HuH-7 (cell line): ENCODE measurements at places on chromosomes 6 and 20.
A peak's percentile ranks its signal among the peaks of the same experiment; 100 is the strongest.

DNA sequence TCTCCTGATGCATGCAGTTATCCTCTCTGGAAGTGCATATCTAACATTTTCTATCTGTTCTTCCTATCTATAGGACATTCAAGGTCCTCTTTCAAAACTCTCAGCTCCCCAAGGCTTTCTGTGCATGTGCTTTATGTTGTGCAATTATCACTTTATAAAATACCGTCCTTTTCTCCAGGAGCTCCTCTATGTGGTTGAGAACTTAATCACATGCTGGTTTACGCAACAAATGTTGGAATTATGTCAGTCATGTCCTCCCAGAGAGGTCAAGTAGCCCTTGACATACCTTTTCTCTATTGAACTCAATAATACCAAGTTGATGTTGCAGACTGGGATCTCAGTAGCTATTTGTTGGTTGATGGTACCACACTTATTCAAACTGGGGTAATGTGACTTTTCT lies 388.4 kb downstream of the BTBD3 start:
- DNase-seq: no peak

- peak; percentile 81 for DNase-seq
Measured at GRCh38 chr6:167968091-167968490, 29.4 kb upstream of the KIF25 start.

GRCh38 chr20:30816182-30816645 lies 441.2 kb upstream of the DEFB115 start:
- DNase-seq: no peak

GRCh38 chr6:4466769-4467480 lies 309.3 kb upstream of the CDYL start:
- DNase-seq: no peak

DNA sequence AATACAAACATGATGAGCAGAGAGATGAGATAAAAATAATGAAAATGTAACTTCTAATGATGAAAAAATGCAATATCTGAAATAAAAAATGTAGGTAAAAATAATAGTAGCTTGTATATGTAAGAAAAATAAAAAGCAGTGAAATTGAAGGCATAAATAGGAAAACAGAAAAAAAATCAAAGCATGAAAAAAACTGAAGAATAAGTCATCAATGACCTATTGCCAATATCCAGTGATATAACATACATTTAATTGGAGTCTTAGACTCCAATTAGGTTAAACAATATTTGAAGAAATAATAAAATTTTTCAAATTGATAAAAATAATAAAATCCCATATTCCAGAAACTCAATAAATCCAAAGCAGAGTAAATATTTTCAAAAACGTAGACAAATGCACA lies 114.0 kb upstream of the HDGFL1 start:
- DNase-seq: no peak

DNA sequence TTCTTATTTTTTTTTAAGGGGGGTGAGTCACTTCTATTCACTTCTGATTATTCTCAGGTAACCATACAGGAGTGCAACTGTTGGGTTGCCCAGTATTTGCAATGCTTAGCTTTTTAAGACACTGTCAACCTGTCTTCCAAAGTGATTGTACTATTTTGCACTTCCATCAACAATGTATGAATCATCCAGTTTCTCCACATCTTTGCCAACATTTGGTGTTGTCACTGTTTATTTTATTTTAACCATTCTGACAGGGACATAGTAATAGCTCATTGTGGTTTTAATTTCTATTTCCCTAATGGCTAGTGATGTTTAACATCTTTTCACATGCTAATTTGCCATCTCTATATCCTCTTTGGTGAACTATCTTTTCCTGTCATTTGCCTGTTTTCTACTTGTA lies 1.4 kb upstream of the SLC13A3 start:
- DNase-seq: no peak

DNA sequence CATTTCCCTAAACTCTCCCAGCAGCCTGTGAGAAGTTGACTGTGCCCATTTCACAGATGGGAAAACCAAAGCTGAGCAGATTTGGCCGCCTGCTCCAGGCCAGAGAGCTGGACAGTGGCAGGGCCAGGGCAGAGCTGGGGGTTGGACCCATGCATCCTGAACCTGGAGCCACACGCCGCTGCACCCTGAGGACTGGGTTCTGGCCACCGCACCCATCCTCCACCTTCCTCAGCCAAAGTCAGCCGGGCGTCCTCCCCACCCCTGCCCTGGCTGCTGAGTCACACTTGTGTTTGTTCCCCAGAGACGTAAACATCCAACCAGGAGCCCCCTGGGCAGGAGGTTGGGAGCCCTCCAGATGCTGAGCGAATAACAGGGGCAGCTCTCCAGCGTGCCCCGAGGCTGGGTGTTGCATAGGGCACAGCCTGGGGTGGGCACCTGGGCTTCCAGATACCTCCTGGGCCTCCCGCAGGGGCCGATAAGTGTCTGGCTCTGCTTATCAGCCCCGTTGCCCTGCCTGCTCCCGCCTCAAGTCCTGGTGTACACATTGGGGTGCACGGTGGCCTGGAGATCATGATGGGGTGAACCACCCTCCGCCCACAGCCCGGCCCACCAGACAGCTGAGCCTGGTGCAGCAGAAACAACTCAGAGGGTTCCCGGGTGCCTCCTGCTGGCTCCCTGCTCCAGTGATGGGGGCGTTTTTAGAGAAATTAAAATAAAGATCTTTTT lies 23.8 kb downstream of the RBM38 start:
- DNase-seq: no peak

- DNase-seq: no peak
Measured at GRCh38 chr6:146650799-146651481, 52.2 kb downstream of the ADGB start.

DNA sequence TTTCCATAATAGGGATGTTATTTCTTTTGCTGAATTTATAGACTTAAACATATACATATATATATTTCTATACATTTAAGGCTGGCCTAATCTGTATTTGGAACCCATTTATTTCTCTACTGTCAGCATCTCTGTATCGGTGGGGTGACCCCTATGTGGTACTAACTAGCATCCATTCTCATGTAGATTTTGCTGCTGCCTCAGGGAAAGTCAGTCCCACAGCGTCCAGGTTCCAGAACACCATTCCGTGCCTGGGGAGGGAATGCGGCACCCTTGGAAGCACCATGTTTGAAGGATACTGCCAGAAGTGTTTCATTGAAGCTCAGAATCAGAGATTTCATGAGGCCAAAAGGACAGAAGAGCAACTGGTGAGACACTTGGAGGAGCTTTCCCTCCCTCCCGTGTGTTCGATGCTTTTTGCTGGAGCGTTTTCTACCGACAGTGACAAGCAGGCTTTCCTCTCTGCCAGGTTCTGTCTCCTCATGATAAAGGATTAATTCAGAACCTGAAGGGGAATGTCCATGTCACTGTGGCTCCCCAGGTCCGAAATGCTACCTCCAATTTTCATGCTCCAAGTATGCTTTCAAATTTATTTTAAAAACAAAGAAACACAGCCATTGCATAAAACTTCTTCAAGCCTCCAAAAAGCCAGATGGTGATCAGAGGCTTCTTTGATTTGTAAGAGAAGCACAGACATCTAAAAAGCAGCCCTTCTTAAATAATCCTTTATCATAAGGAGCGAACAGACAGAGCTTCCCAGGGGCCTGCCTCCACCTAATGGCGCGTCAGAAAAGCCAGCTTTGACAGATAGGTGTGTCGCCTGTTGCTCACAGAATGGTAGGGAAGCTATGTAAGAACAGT lies 13.1 kb downstream of the TNFAIP3 start:
- DNase-seq: no peak

DNA sequence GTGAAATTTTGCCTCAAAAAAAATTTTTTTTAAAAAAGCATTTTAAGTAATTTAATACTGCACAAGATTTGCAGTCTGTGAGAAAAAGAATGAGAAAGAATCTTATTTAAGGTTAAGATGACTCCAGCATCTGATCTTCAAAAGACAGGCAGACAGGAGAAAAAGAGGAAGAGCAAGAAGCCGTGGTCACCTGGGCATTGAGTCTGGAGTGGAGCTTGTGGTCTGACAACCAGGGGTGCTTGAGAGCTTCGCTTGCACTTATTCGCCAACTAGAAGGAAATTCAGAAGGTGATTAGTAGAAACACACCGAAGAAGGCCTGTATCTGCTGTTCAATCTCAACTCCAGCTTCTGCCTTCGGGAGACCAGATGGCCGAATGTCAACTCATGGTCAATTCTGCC lies 75.9 kb downstream of the MYLK4 start:
- no peak for DNase-seq

DNA sequence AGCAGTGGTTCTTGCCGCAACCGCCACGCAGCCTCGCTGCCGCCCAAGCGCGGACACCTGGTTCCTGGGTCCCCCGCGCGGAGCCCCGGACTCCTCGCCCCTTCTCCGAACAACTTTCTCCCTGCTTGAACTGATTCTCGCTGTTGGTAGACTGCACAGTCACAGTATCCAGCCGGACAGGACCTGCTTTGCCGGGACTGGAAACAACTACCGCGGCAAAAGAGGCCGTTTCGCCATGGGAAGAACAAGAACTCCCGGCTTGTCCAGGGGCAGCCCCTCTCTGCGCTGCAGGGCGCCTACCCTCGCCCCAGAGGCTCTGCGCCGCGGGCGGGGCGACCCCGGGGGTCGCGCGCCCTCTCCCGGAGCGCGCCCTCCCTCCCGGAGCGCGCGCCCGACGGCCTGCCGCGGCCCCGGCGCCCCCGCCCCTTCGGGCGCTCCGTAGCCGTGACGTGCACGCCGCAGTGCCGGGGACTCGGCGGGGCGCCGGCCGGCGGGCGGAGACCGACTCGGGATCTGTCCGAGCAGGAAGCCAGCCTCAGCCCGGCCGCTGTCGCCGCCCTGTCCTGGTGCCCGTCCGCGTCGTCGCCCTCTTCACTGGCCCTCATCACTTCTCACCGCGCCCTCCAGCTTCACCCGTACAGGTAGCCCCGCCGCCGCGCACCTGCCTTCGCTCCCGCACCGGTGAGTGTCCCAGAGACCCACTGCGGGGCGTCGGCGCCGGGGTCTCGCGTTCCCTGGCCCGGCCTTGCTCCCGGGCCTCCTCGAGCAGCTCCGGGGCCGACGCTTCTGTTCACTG lies at the start of gene MYO6:
MYO6 (plus strand) TSS at position 497 of the 796 bp plus-strand sequence. CDS start 68,309 bp downstream, outside the sequence.
- DNase-seq: peak; percentile 70

- DNase-seq: no peak
Measured at GRCh38 chr6:90048206-90048967, 154.1 kb downstream of the GJA10 start.

DNA sequence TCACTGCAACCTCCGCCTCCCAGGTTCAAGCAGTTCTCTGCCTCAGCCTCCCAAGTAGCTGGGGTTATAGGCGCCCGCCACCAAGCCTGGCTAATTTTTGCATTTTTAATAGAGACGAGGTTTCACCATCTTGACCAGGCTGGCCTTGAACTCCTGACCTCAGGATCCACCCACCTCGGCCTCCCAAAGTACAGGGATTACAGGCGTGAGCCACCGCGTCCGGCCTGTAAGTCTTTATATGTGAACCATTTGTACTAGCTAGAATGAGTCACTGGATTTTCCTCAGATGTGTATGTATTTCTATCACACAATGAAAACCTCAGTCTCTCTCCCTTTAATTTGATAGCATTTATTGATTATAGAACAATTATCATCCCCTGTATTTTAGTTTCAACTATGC lies 34.0 kb downstream of the ITCH start:
- DNase-seq: no peak

DNA sequence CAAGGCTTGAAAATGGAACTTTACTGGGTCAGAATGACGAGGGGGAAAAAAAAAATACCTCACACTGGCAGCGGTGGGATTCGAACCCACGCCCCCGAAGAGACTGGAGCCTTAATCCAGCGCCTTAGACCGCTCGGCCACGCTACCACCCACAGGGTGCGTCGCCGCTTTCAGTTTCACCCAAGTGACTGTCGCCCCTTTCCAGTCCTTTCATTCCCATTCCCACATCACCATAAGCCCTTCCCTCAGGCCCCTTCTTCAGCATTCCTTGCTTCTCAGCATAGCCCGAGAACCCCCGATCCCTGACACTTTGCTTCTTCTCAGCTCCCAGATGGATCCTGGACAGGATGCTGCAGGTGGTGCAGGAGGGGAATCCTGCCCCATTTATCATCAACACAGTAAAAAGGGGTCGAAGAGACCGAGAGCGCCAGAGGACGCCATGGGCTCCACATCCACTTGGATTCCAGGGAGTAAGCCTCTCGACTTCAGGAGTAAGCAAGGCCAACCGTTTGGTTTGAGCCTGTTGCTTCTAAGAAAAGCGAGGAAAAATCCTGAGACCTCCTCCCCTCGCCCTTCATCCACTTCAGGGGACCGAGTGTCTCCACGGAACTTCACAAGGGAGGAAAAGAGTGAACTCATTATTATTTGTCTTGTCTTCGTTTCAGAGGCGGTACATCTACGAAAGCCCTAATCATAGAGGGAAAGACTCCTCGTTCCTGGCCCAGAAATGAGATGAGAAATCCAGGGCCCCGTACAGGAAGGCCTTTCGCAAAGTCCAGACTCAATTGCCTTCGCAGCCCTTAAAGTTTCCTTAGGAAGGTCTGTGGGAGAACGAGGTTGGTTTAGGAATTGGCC lies 20.0 kb upstream of the TRIM27 start:
- no peak for DNase-seq

DNA sequence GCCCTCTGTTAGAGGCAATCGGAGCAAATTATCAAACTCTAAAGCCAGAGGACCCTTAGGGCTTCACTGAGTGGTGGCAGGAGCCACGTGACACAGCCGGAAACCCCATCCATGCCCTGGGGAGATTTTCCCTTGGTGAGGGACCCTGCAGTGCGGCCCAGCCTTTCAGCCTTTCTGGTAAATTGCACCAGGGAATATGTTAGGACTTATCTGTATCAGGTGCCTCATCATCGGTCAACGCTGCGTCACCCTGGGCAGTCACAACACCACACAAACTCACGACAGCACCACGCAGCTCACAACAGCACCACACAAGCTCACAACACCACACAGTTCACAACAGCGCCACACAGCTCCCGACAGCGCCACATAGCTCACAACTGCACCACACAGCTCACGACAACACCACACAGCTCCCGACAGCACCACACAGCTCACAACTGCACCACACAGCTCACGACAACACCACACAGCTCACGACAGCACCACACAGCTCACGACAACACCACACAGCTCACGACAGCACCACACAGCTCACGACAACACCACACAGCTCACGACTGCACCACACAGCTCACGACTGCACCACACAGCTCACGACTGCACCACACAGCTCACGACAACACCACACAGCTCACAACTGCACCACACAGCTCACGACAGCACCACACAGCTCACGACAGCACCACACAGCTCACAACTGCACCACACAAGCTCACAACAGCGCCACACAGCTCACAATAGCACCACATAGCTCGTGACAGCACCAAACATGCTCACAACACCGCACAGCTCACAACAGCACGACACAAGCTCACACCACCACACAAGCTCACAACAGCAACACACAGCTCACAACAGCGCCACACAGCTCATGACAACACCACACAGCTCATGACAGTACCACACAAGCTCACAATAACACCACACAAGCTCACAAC lies 199.0 kb downstream of the DLL1 start:
- DNase-seq: no peak

DNA sequence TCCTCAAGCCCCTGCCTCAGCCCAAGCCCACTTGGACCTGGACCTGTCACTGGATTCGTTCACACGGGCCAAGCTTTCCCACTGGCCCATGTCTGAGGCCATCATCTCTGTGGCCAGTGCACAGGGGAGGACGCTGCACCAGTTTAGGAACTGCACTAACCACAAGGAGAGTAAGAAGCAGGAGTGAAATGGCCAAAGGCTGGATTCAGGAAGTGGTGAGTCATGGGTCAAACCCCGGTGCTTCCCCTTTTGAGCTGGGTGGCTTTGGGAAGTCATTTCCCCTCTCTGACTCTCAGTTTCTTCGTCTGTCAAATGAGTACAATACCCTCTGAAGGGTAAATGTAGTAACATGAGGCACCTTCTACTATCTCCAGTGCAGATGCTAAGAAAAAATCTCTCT lies 87.9 kb downstream of the CD40 start:
- DNase-seq: no peak
